ENCODE measurements at places on chromosomes 16 and 17.

GRCh38 chr17:61448042-61448441 is 4.2 kb upstream of the TBX4 start:
- DNase-seq = no peak

DNA sequence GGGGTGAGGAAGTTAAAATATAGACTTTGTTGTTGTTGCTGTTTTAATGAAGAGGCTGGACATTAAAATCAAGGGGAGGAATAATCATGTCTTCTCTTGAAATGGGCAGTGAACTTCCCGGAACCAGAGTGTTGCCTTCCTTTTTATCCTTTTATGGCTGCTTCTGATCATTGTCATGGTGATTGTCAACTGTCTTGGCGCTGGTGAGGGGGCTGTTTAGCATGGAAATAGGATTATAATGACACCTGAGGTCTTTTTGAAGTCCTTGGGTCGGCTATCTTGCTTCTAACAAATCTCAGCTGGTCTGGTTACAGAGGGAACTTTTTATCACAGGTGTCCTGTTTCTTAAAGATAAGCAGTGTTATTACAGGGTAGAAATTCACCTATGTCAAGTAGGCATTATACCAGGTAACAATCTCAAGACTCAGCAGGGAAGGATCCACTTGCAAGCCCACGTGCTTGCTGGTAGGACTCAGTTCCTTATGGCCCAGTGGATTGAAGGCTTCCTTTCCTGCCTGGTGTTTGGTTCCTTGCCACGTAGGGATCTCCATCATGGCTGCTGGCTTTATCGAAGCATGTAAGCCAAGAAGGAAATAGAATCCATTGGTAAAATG is 349.3 kb downstream of the WWOX start:
- DNase-seq = no peak

DNA sequence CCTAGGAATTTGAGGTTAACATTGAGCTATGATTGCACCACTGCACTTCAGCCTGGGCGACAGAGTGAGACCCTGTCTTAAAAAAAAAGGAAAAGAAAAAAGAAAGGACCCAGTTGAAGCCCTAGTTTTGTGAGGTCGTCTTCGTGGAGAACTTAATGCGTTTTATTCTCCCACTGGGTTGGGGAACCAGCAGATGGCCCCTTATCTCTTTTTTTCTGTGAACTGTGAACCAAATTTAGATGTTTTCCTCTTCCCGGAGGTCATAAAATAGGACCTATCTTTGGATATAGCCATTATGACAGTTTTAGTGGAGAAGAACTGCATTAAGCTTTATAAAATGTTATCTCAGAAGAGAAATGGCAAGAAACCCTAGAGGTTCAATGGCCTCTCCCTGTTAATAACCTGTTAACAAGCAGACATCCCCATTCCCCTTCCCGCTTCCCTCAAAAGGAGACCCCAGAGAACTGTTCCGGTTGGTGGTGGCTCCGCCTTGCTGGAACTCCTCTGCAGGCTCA is 23.5 kb downstream of the KIAA0513 start:
- no peak for DNase-seq

- no peak for DNase-seq
These were observed 12.5 kb downstream of the SLC16A3 start for GRCh38 chr17:82241183-82241925.

GRCh38 chr16:76787394-76787793 is 403.6 kb upstream of the MON1B start:
- no peak for DNase-seq

DNA sequence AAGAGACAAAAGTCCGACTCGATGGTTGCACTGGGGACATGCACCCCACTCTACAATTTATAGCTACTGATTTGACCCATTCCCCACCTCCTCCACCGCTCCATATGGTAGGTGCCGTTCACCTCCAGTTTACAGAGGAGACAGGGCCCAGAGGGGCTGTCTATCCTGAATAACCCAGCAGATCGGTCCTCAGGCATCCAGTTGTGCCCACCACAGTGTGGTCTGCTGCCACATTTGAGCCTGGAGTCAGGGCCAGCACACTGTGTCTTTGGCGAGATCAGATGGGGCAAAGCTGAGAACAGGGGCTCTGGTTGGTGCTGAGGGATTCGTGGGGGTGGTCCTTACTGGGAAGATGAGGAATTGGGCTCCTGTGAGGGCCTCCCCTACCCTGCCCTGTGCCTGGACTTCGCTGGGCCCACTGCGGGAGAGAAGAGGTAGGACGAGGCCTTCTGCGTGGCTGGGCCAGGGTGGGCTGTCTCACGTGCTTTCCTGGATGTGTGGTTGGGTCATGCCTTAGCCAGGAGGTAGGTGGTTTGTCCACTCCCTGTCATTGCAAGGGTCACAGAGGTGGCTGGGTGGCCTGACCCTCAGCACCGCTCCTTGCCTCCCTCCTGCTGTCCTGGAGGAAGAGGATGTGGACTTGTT is 2.8 kb downstream of the ADCY7 start:
- no peak for DNase-seq

Measured in BJ (cell line).